Activated naive CD8-positive, alpha-beta T cell treated with anti-CD3 and anti-CD28 coated beads for 36 hours (primary cell): ENCODE measurements at places on chromosomes 3 and 15. TPM values are rescaled to one million over a fixed set of nuclear protein-coding genes. Genes with fewer than 3 reads are reported as not detected.

The PLA2G4D gene
- total RNA-seq = not detected

DNA sequence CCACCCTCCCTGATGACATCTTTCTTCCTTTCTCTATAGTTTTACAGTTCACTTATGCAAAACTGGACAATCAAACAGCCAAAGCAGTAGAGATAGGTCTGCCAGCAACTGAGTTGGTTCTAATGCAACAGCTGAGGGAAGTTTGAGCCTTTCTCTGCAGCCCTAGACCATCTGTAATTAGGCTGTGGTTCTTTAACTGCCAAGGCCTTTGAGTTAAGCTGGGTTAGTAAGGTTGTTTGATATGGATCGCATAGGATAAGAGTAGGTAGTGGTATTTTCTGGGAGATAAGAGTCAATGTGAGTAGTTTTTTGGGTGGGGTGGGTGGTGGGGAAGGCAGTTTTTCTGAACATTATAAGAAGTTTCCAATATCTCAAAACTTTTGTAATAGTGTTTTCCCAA lies 3.0 kb downstream of the RPL39L start:
- no peak for DNase-seq

- no peak for DNase-seq
Observed at GRCh38 chr3:177754508-177754921, 557.2 kb upstream of the TBL1XR1 start.

- DNase-seq = no peak
Observed at GRCh38 chr3:31534065-31534425, 1.3 kb downstream of the STT3B start.

DNA sequence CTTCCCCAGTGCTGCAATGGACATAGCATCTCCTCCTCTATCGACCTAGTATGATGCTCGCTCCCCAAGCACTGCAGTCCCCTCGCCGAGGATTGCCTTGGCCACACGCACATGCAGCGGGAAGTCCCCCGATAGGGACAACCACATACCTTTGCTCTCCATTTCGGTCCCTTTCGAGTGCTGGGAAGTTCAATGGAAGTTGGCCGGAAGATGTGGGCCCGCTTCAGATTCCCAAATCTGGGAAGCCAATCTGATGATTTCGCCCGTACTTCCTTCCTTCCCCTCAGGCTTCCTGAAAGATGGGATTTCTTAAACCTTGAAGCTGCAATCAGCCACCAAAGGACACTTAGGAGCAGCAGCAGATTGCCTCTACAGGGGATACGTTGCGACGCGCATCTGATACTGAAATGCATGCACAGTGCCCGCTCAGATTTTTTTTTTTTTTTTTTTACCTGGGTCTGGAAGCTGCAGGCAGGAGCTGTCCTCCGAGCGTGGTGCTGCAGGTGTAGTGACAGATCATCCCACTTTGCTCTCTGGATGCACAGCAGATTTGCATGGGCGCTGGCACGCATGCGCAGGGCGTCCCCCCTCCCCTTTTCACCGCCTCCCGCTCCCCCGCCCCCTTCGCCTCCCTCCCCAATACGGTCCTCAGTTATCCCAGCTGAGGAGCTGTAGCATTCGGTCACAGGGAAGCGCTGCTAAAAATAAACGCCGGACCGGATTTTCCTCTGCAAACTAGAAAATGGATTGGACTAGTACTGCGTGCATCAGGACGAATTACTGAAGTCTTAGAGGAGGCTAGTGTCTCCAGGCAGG lies at the start of gene FGF12:
Gene FGF12 (minus strand): TSS at position 510 of the 816 bp plus-strand sequence.
- peak; percentile 3 for DNase-seq

DNA sequence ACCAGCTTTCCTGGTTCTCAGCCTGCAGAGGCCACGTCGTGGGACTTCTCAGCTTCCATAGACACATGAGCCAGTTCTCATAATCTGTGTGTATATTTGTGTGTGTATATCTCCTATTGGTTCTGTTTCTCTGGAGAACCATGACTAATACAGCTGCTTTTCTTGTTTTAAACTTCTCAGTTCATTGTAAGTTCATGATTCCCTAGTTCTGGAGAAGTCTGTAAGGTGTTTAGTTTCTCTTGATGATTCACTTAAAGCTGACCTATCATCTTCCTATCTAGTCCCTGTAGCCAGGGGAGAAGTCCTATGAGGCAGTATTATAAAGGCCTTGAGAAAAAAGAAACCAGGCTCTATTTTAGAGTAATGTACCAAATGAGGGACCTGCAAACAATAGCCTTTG lies 147.7 kb downstream of the RYR3 start:
- no peak for DNase-seq

DNA sequence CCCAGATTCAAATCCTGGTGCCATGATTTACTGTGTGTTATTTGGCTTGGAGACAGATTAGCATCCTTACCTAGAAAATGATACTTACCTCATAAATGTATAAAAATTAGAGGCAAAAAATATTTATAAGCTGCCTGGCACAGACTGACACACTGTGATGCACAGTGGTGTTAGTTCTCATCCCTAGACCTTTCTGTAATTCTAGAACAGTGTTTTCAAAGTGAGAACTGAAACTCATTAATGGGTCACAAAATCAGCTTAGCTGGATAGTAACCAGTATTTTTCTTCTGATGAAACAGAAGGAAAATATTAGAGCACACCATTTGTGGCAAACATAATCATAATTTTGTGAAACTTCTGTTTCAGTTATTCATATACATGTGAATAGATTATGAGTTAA lies 17.9 kb upstream of the MTHFS start:
- DNase-seq = no peak
